ENCODE measurements at places on chromosomes 1 and 21.

DNA sequence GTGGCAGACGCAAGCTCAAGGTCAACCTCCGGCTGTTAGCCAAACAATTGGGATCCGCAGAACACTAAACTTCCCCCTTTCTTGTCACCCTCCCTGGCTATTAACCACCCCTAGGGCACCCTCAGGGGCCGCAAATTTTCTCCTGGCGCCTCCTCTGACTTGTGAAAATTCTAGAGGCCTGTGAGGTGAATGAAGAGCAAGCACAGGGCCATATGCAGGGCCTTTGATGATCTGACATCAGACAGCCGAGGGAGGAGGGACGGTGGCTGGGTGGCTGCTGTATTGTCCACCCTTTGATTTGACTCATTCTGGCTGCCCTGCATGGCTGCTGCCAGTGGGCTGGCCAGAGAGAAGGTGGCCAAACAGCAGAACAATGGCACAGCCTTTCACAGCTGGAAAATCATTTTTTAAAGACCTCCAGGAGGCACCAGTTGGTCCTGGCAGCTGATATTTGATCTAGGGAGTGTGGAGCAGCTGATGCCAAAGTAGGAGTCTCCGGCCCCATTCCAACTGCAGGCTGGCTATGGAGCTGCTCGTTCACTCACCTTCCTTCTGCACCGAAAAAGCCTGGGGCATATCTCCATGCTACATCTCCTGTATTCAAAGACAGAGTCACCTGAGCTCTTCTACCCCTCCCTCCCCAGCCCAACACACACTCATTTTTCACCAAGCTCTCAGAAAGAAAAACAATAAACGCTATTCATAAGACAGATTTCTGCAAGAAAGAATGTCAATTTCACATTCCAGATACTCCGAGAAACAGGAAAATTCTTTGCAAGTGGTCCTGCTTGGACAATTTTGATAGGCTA lies 44.9 kb upstream of the BARHL2 start:
- no peak for ATAC-seq

DNA sequence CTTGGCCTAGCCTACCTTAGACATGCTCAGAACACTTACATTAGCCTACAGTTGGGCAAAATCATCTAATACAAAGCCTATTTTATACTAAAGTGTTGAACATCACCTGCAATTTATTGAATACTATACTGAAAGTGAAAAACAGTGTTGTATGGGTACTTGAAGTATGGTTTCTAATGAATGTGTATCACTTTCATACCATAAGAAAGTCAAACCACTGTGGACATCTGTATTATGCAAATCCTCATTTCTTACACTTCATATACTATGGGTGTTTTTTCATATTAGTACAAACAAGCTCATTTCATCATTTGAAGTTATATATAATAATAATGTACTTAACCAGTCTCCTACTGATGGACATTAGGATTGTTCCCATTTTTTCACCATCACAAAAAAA lies 41.2 kb downstream of the TDRD5 start:
- no peak for ATAC-seq

- ATAC-seq, result no peak
Observed at GRCh38 chr1:13892671-13893325, 192.8 kb downstream of the PRDM2 start.

DNA sequence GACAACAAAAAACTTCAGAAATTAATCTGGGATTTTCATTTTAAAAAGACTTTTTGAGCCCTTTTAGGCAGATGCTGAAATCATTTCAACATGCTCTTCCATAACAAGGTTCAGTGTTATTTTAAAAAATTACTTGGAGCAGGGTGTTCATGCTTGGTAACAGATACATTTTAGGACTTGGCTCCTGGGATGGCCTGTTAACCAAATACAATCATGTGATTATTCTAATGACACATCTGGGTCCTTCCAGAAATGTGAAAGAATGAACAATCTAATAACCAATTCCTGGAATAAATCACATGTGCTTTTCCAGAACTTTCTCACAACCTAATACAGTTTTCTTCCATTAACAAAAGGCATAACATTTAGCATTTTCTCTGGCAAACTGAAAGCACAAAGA lies 379.8 kb upstream of the RUNX1 start:
- ATAC-seq, result no peak

DNA sequence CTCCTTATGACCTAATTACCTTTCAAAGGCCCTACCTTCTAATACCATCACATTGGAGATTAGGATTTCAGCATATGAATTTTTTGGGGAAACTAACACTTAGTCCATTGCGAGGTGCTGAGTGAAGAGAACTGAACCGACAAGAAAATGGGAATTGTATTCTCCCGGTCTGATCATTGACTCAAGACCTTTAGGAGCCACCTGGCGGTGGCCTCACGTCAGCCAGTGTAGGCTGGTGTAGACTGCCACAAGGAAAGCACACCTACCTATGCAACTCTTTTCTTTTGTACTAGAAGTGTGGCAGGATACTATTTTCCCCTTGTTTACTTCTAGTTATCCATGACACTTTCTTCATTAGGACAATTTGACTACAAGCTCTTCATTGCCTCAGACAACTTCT lies 333.5 kb upstream of the B3GALT2 start:
- no peak for ATAC-seq

DNA sequence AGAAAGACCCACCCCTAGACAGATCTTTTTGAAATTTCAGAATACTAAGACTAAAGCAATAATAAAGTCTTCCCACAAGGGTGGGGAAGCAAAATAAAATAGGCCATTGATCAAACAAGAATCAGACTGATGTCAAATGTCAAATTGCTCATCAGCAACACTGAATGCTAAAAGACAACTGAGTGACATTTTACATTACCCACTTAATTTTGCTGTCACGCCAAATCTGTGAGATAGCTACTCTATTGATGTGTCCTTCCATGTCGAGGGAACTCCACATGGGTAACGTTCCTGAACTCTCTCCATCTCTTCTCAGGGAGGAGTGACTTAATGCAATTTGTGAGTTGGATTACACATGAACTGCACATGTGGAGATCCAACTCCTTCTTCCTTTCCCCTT lies 271.7 kb upstream of the CAMK1G start:
- no peak for ATAC-seq

- no peak for ATAC-seq
Observed at GRCh38 chr1:199510314-199510713, 517.2 kb upstream of the NR5A2 start.

All from activated T-helper 17 cell treated with anti-CD3 and anti-CD28 coated beads, Interleukin-2, amount 50 U/mL, for 72 hours (primary cell).